ENCODE measurements at places on chromosomes 5 and 9.

- DNase-seq = no peak
Observed at GRCh38 chr9:5786370-5787127, 46.4 kb downstream of the ERMP1 start.

DNA sequence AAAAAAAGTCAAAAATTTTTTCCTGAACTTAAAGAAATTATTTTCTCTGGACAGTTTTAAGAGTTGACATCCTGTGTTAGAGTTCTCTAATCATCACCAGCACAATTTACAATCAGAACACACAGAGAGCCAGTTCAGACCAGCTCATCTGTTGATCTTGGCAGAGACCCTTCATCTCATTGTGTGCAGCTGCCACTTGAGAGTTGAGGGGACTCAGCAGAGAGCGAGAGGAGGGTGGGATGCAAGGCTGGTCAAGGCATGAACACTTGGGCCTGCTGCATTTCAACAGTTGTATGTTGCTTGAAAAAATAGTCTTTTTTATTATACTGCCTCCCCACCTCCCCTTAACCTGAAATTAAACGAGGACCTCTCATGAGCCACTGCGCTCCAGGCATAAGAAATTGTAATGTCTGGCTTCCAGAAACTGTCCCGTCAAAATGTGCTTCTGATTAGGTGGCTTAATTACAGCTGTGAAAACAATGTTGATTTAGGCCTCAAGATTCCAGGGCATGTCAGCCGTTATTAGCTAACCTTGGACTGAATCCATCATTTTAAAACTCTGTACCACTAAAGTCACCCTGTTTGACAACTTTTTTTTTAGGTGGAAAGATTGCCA lies 383.6 kb downstream of the CCDC171 start:
- no peak for DNase-seq

- DNase-seq = no peak
Observed at GRCh38 chr5:31392061-31392460, 139.8 kb downstream of the DROSHA start.

GRCh38 chr5:180811623-180812124 lies 9.1 kb upstream of the MGAT1 start:
- DNase-seq = no peak

DNA sequence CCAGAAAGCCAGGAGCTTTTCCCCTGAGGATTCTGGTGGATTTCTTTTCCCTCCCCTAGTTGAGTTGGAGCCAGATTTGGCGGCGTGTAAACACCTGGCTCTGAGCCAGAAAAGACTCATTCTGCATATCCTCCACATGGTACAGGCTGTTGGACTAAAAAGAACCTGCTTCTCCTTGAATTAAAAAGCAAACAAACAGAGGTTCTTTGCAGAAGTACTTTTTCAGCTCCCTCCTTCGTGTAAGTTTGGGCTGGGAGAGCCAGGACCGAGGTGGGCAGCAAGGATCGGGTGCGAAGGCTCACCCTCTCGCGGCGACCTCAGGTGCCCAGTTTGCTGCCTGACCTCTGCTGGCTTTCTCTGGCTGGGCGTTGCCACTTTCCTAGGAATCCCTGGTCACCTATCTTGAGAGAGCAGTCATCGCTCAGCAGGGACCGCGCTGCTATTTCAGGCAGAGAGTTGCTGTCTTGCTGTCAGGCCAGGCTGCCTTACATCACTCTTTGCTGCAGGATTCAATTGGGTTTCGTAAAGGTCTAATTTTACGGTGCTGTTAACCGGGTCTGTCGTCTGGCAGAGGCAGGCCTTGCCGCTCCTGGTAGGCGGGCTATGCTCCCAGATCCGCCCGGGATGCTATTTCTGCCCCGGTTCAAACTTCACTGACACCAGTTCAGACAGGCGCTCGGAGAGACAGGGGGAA lies 3.2 kb downstream of the PAPPA start:
- no peak for DNase-seq

DNA sequence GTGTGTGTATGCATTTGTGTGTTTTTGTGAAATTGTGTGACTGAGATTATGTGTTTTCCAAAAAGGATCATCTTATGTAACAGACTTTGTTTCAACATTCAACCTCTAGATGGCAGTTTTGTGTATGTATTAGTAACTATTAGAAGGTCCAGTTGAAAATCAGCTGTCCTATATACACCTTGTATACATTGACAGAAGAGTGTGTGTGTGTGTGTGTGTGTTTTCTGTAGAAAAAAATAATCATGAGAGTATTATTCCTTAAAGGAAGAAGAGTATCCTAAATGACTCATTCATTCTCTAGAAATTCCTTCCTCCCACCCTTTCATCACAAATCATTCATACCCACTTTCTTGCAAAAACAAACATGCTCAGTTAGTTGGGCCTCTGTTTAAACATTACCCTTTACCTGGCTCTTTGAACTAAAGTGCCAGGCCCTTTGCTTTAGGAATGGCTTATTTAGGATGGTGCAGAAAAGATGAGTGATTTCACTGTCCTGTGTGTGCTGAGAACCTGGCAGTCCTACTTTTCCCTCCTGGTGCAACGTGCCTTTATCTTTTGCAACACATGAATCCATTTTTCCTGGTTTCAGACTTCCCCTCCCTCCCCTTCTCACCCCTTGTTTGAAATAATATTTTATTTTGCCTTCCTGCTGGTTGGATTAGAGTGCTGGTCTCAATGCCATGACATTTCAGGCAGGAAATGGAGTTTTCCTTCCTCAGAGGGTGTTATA lies 152.2 kb downstream of the ARHGAP26 start:
- DNase-seq = no peak

- no peak for DNase-seq
Observed at GRCh38 chr9:136964171-136964689, 12.2 kb downstream of the LCN12 start.

GRCh38 chr5:171846323-171846722 lies 60.7 kb downstream of the SMIM23 start:
- no peak for DNase-seq

DNA sequence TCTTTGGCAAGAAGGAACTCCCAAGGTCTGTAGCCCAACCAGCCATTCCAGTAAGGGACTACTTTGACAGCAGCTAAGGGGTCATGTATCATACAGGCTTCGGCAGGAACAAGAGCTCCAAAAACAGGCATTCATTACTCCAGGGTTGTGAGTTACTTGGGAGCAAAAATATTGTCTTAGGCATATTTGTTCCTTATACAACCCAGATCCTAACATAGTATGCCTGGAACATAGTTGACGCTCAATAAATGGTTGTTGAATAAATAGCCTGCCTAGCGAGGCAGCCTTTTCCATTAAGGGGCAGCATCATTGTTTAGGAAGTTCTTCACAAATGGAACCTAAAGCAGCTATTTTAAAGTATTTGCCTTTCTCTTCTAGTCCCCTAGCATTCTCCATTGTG lies 35.8 kb upstream of the FER start:
- no peak for DNase-seq
